A172 (cell line): ENCODE measurements at places on chromosomes 1 and 21.

- no peak for DNase-seq
Observed at GRCh38 chr1:59718064-59718988, 96.4 kb upstream of the HOOK1 start.

DNA sequence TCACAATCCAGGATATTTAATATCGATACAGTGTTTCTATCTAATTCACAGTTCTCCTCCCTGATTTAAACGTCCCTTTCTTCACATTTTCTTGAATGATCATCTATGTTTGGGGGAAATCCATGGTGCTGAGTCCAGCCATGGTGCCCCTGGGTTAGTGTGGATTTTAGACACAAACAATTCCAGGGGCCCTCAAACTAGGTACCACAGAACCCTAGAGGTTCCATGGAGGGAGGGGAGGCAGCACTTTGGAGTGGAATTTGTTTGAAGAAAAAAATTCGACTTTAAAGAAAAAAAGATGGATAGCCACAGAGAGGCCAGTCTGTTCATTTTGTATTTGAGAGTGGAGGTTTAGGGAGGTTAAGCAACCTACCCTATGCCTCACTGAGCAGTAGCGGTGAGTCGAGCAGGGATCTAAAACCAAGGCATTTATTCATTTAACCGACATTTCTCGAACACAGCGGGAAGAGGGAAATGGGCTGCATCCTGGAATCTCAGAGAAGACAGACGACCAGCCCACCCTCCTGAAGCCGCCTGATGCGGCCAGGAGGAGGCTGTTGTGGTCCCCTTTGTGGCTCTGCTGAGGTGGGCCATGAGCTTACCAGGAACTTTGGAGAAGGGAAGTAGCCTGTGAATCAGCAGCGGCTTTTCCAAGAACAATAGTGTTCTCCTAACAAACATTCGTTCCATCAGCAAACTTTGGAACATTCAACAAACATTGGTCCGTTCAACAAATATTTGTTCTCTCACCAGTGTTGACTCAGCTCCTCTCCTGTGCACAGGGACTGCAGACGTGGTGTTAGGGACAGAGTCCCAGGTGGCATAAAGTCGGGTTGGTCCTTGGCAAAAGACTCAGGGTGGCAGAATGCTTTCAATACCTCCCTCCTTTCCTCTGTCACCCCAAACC, 103.5 kb upstream of the ZBTB40 start:
- DNase-seq, result no peak

DNA sequence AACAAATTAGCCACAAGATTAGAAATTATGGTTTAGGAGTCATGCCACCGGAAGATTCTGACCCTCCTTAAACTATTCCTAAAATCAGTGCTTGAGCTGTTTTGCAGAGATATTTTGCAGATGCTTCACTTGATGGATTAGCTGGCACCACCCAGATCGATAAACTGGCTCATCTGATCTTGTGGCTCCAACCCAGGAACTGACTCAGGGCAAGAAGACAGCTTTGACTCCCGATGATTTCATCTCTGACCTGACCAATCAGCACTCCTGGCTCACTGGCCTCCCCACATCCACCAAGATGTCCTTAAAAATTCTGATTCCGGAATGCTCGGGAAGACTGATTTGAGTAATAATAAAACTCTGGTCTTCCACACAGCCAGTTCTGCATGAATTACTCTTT, 221.6 kb downstream of the RHOU start:
- DNase-seq, result peak; percentile 21

- no peak for DNase-seq
Observed at GRCh38 chr1:185207980-185208602, 51.1 kb downstream of the SWT1 start.

- no peak for DNase-seq
Observed at GRCh38 chr1:207883660-207884250, 27.2 kb downstream of the CD34 start.

- peak; percentile 44 for DNase-seq
Observed at GRCh38 chr1:32100807-32101708, 6.8 kb upstream of the KPNA6 start.

GRCh38 chr1:101431956-101432510, 195.2 kb downstream of the S1PR1 start:
- DNase-seq, result no peak

DNA sequence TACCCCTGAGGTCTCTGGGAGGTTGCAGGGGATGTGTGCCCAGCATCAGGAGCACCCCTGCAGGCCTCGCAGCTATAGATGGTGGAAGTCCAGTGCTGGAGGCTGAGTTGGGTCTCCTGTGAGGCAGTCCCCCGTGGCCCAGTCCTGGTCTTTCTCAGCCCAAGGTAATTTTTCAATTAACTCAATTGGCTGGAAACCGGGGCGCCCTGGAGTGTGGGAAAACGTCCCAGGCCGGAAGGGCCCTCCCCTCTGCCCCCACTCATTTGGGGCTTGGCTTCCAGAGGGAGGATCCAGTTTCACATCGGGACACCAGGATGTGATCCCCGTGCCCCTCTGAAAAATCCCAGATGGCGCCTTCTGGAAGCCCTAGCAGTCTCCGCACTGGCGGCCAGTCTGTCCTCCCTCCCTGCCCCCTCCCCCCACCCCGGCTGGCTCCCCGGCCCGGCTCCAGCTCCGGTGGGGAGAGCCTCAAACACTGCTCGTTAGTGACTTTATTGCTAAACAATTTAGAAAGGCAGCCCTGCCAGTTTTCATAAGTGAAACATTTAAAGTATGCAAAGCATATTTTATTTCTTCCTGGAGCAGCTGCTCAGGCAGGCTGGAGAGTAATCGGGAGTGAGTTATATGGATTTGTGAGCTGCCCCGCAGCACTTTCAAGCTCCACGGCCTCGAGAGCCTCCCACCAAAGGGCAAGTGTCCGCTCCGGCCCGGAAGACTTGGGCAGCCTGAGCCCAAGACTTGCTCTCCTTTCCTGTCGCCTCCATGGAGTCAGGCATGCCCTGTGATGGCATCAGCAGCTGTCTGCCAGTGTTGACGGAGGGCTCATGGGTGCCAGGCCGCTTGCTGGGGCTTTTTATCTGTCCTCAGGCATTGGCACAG, 208.2 kb upstream of the TMEM51 start:
- DNase-seq, result peak; percentile 54

DNA sequence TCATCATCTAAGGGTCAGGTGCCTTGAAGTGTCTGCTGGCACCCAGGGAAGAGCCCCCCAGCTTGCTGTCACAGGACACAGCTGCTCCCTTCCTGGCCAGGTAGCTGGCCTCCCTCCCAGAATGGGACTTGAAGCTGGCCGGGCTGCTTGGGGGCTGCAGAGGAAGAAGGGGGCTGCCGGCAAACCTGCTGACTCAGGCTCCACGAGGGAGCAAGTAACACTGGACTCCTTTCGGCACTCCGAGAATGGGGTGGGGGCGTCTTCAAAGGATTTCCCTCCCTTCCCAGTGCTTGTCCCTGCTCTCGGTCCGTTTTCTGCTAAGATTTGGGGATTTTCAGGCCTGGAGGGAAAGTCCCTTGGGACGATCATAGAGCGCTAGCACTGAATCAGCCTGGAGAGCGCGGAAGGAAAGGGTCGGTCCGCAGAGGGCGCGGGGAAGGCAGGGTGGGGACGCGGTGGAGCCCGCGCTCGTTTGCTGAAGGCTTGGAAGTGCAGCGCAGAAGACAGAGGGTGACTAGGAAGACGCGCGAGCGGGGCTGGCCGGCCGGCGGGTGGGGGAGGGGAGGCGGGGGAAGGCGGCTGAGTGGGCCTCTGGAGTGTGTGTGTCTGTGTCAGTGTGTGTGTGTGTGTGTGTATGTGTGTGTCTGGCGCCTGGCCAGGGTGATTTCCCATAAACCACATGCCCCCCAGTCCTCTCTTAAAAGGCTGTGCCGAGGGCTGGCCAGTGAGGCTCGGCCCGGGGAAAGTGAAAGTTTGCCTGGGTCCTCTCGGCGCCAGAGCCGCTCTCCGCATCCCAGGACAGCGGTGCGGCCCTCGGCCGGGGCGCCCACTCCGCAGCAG, at the start of gene CSF1:
Gene CSF1 (plus strand): TSS at position 727 of the 840 bp plus-strand sequence. CDS start 175 bp downstream, outside the sequence.
- DNase-seq, result peak; percentile 66

DNA sequence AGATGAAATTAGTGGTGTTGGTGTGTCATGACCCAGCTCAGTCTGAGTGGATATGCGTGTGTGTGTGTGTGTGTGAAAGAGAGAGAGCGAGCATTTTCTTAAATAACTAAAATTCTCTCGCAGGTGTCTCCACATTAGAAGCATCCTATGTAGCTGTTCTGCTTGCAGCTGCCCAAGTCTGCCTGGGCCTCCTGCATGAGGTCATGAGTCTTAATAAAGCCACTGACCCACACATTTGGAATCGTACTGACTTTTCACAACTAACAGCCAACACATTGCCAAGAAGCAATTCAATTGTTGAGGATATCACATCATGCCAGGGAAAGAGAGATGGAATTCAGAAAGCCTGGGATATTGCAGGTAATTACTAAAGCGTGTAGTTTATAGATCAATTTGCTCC, 238.2 kb upstream of the AJAP1 start:
- no peak for DNase-seq

- DNase-seq, result peak; percentile 94
Observed at GRCh38 chr1:41862384-41863221, 56.1 kb downstream of the HIVEP3 start.

DNA sequence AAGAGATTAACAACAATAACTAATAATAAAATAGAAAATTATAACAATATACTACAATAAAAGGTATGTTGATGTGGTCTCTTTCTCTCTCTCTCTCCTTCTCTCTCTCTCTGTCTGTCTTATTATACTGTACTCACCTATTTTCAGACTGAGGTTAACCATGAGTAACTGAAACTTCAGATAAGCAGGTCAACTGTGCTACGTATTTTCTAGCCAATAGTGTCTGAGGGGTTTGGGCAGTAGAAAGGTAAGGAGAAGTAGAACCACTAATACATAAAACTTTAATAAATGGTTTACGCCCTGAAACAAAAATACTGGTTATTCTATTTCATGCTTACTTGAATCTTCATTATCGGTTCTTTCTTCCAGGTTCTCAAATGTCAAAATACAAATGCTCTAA, 71.0 kb upstream of the LRRC53 start:
- no peak for DNase-seq

GRCh38 chr1:225825607-225826007, 15.7 kb downstream of the EPHX1 start:
- DNase-seq, result no peak

DNA sequence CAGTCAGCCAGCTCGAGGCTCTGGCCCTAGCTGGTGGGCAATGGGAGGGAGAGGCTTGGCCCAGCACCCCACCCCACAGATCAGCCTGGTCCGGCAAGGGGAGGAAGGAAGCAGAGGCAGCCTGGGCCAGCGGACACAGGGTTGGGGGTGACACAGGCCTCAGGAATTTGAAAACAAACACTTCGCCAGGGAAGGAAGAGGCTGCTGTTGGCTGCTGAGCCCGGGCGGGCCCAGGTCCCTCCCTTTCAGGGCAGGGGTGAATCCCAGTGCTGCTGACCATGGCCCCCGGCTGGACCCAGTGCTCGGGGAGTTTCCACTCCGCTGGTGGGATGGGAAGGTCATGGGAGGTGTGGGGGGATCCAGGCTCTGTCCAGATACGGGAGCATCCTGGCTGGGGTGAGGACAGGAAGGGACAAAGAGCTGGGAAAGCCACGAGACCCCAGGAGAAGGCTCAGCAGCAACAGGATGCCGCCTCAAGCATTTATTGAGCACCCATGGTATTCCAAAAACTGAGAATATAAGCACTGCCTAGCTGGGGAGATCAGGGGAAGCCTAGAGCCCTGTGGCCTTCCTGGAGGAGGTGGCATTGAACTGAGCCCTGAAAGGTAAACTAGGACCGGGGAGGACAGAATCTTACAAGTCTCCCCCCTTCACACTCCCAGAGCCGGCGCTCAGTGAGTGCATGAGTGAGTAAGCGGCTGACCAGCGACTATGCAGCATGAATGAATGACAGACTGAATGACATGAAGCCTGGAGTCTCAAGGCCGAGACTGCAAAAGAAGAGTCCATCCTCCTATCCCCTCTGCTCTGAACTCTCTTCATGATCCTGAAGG, 26.2 kb upstream of the EPHA2 start:
- peak; percentile 87 for DNase-seq

GRCh38 chr1:31781138-31781755, 17.1 kb upstream of the ADGRB2 start:
- no peak for DNase-seq

DNA sequence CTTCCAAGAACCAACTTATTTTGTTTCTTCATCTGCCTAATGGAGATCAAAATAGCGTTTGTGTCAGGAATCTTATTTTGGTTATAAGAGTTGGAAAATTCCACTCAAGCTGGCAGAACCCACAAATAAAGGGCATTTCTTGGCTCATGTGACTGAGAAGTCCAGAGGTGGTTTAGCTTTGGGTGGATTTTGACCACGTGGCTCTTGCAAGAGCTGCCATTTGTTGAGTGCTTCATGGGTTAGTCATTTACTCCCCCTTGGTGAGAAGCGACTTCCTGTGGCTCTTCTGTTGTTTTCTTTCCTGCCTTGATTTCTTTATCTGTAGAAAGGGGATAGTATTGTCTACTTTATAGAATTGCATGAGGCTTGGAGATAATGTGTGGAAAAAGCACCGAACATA, 9.5 kb upstream of the RNF186 start:
- peak; percentile 37 for DNase-seq

DNA sequence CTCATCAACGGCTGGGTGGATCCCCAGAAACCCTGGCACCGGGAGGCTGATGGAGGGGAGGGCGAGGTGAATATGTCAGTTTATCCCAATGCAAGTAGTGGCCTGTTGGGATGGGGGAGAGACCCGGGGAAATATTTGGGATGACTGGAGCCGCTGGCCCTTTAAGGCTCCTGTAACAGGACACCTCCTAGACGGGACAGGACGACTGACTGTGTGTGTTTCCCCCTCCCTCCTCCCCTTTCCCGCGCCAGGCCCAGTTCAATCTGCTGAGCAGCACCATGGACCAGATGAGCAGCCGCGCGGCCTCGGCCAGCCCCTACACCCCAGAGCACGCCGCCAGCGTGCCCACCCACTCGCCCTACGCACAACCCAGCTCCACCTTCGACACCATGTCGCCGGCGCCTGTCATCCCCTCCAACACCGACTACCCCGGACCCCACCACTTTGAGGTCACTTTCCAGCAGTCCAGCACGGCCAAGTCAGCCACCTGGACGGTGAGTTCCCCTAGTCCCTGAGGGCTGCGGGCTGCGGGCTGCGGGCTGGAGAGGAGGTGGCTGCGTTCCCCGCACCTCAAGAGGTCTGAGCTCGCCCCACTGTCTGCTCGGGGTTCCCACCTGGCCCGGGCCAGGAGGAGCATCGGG, 44.8 kb upstream of the CCDC27 start:
- no peak for DNase-seq

GRCh38 chr1:33122483-33123178, 41.7 kb downstream of the AZIN2 start:
- DNase-seq, result no peak

GRCh38 chr1:6090996-6091822, 45.5 kb downstream of the KCNAB2 start:
- DNase-seq, result no peak
